Renal cortex interstitium (tissue), 15 donors: ENCODE measurements at places on chromosomes 1 and 21.

DNA sequence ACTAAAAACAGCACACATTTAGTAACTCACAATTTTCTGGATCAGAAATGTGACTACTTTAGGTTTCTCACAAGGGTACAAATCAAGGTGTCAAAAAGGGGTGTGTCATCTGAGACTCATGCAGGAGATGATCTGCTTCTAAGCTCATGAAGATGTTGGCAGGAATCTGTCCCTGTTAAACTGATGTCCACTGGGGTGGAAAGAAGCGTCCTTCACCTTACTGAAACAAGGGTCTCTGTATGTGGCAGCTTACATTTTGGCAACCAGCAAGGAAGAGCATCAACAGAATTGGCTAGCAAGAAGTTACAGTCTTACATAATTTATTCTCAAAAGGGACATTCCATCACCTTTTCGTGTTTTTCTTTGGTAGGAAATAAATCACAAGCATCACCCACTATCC, 1223.8 kb downstream of the AMY1C start:
- no peak for DNase-seq

DNA sequence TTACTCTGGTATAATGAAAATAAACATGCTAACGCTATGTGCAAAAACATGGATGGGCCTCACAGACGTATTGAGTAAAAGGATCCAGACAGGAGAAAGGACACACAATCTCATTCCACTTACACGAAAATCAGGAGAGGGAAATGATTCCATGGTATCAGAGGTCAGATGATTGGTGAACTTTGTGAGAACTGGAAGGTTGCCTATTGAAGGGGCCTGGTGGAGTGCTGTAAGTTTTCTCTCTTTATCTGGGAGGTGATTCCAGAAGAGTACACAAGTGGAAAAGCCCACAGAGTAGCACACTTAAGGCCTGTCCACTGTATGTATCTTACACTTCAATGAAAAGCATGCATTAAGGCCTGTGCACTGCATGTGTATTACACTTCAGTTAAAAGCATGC, 9.6 kb downstream of the GSTM2 start:
- no peak for DNase-seq

- no peak for DNase-seq
Measured at GRCh38 chr1:209999005-209999404, 61.0 kb downstream of the SYT14 start.

DNA sequence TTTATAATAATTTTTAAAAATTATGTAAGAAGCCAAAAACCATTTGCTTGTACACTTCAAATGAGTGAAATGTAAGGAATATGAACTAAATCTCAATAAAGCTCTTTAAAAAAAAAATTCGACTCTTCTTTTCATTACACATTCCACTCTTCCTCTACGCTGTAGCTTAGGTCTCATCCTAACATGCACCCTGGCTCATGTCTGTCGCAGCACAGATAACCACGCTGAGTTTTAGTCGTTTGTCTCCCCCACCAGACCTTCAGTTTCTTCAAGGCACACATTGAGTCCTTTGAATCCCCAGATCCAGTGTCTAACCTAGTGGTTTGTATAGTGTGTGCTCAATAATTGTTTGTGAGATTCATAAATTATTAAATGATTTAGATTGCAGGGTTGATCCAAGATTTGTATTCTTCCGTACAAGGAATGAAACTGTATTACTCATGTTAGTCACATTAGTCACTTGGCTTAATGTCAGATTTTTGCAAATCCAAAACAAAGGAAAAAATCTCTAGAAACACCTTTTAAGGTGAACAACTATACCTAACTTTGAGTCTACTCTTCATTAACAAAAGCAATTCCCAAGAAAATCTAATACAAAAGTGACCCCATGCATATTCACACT, 57.3 kb downstream of the SLC25A24 start:
- no peak for DNase-seq

DNA sequence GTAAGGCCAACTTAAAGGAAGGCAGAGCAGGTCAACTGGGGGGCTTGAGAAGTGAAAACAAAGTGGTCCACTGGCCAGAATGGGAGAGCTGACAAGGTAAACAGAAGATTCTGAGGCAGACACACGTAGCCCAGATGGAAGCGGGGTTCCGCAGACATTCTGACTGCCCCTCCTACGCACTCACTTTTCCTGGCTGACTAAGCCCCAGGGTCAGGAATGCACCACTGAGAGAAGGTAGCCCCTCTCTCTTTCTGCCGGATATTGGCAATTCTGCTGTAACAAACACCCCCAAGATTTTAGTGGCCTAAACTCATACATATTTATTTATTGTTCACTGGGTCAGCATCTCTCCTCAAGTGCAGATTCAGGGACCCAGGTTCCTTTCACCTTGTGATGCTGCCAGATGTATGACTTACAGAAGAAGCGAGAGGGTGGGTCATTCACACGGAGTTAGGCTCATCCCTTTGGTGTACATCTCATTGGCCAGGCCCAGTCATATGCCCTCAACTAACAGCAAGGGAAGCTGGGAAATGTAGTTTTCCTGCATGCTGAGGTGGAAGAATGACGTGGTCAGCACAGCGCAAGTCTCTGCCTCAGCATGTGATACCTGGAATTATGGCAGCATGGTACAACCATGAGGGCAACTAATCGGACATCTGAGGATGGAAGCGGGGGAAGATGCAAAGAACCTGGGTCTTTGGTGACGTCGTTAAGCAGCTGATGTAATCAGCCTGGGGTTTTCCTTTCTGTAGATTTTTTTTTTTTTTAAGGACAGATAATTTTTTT, 43.4 kb upstream of the MRPS6 start:
- peak; percentile 36 for DNase-seq

DNA sequence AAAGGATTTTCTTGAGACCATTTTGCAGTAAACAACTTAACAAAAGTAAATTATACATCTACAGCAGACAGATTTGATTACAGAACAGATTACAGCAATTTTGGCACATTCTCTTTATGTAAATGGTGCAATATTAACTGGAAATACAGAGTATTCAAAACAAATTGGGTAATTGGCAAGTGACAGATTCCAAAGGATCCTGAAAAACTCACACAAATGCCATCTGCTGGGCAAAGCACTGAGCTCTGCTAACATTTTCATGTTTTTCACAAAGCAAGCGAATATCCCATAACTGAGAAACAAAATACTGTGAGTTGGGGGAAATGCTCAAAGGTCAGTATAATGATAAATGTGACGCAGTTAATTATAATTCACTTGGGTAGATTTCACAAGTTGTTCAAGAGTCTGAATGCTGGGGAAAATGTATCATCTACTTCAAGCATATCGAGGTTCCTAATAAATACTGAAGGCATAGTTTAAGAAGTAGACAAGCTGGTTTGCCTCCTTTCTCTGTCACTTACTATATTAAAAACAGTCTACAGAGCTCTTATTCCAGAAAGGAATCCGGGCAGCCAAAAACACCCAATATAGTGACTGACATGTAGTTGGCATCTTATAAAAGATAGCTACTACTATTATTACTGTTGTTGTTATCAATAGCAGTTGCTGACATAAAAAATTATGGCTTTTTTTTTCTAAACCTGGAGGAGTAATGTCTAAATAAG, 75.8 kb upstream of the SDC3 start:
- no peak for DNase-seq

DNA sequence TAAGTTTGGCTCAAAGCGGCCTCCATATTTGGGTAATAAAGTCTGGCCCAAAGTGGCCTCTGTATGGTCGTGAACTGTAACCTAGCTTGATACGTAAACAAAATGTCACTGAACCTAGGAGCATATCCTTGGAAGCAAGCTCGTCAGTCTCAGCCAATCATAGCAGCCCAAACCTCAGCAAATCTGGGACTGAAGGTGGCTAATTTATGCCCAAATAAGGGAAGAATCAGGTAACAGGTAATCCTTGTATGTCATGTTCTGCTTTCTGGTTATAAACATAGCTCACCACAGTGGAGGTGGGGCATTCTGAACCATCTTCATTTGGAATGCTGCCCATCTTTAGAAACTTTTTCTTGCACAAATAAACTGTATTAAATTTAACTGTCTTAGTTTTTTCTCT, 281.1 kb downstream of the TTLL7 start:
- DNase-seq: no peak

- DNase-seq: no peak
Measured at GRCh38 chr1:216193839-216194443, 229.3 kb downstream of the USH2A start.

GRCh38 chr1:68321084-68321685, 88.9 kb upstream of the WLS start:
- peak; percentile 50 for DNase-seq

DNA sequence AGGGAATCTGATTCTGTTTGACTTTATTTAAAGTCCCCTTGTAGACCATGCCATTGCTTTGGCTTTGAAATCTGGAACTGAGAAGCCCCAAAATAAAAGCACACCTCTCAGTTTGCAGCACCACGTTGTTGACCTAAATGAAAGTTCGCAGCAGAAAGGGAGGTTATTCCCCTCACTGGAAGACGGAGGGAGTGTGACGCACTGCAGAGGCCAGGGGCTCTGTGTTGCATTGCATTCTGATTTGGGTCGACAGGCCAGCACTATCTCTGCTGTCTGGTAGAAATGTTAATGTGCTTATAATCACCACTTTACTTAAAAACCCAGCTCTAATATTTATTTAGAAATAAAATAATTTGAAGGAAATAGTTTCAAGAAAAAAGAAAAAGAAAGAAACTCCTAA, 675.2 kb upstream of the NR5A2 start:
- DNase-seq: no peak

GRCh38 chr1:175367039-175367758, 174.6 kb upstream of the KIAA0040 start:
- DNase-seq: no peak

DNA sequence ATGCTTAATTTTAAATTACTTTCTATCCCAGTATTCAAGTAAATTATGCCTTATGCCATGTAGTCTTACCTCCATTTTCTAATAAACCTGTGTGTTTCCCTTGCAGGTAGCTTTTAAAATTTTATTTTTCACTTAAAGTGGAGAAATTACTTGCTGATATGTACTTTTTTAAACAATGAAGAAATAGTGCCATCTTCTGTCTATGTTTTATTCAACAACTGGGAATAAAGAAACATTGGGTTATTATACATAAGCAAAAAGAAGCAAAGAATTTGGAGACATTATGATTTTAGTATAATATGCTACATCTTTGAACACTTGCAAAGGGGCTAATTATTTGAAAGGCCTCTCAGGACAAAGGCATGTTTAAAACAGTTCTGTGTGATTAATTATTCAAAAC, 1912.9 kb downstream of the MRPL39 start:
- no peak for DNase-seq

GRCh38 chr1:244945109-244945671, 80.8 kb upstream of the HNRNPU start:
- DNase-seq: no peak

DNA sequence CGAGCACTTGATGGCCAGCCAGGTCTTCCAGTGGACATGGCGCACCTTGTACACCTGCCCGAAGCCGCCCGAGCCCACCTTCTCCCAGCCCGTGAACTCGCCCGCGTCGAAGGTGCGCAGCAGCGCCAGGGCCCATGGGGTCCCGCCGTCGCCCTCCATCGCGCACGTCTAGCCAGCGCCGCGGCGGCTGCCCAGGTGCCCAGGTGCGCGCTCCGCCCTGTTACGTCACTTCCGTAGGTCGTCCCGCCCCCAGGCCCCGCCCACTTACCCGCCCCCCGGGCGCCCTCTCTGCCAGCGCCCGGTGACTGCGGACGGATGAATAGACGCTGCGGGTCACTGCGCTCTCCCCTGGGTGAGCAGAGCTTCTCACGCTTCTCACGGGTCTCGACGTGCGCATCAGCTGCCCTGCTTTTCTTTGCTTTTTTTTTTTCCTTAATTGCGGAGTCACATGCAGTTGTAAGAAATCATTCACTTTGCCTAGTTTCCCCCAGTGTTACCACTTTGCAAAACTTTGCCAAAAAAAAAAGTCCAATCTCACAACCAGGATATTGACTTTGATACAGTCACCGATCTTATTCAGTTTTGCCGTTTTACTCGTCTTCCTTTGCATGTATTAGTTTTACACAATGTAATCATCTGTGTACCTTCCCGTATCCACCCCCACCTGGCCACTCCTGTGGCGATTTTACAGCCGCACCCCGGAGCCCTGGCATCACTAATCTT, at the start of gene RIPK4:
Gene RIPK4, minus strand, starts transcription at position 170 of the 723 bp plus-strand sequence. Its CDS starts 11 bp downstream, at position 159.
- DNase-seq: no peak

- no peak for DNase-seq
Measured at GRCh38 chr1:15080328-15081007, 73.1 kb upstream of the TMEM51 start.

- DNase-seq: no peak
Measured at GRCh38 chr1:9416506-9416905, 122.8 kb upstream of the SLC25A33 start.

- DNase-seq: no peak
Measured at GRCh38 chr1:154716614-154717527, 108.9 kb upstream of the ADAR start.

DNA sequence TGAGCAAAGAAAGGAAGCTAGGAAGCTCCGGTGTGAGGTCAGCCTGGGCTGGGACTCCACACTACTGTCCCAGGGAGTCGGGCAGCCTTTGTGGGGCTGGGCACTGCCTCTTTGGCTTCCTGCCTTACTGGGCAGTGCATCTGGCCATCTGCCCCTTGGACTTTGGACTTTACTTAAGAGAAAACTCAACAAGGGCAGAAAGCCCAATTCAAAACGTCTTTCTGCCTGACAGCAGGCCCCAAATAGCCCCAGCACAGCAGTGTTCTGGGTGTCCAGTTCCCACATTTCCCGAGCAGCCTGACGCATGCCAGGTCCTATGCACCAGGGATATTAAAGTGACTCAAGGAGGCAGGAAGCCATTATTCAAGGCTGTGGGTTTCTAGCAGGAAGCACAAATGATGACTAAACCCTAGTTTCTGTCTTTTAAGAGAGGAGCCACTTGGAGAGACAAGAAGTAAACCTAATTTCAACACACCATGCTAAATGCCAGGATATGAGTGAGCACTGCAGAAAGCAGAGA, 37.9 kb upstream of the EDEM3 start:
- no peak for DNase-seq

DNA sequence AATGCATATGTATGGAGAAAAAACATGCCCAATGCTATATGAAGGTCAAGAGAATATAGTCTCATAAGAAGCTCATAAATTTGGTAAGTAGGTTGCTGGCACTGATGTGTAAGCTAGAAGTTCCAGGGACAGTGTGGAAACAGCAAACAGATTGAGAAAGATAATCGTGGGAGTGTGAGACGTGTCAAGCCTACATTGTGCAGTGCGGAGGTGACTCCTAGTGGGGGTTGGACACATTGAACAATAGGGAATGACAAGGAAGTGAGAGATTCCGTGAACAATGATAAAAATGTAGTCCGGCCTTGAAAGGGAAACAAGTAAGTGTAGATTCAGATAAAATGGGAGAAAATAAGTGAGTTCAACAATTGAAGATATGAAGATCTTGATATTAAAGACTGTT, 788.4 kb upstream of the PRMT6 start:
- no peak for DNase-seq

GRCh38 chr1:233242827-233243483, 52.6 kb downstream of the PCNX2 start:
- DNase-seq: no peak
